Fibroblast of villous mesenchyme (primary cell): ENCODE measurements at places on chromosomes 4 and X. TPM values are rescaled to one million over a fixed set of nuclear protein-coding genes. Genes with fewer than 3 reads are reported as not detected.

DNA sequence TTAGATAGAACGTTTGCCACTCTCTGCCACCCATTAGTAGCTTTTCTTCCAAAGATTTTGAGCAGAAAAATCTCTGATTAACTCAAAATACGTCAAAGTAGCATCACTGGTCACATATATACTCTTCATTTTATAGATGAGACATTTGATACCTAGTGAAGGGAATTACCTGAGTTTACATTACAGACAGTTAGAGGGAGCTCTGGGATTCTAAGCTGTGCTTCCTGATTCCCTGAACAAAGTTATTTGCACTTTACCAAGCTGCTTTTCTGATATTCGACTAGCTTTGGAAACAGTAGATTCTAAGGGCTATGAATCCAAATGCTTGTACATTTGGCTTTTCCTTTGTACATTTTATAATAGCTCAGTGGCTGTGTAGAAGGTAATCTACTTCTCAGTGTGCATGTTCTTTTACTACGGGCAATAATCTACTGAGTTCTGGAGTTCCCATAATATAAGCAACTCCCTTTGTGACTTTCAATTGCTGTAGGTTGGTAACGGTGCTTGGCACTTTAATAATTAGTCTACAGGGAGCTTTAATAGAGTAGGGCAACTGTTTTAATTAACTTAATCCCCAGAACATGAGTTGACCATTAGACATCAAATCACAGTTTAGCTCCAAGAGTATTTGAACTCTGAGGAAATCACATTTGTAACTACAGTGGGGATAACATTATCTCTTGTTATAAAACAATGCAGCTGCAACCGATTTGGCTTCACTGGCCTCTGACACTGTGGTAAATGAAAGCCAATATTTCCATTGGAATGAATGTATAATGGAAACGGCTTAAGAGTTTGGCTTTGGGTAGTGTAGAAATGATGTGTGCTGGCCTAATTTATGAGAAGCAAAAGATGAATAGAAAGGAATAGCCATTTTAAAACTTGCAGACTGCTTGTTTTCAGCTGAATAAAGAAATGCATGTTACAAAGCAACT lies 1602.4 kb downstream of the STIM2 start:
- no peak for DNase-seq

The QRFPR gene
- not detected in 2 replicates for total RNA-seq

DNA sequence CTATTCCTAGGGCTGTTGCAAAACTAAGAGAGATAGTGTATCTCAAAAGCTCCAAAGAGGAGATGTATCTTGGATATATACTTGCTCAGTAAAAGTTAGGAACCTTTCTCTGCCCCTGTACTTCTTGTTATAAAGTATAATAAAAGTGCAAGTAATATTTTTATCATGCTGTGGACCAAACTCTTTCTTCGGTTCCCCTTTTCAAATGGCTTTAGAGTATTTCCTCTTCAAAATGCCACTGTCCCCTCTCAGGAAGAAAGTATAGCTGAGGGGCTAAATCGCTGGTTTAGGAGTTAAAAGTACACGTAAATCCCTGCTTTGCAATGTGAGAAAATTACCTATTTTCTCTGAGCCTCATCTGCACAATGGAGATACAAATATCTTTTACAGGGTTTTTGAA lies 169.1 kb upstream of the FTHL17 start:
- no peak for DNase-seq

The EMCN gene
- total RNA-seq: not detected in 2 replicates

The SLC38A5 gene
- total RNA-seq: 4.2 and 12.5 TPM in 2 replicates

GRCh38 chr4:124389591-124389990 lies 322.9 kb downstream of the ANKRD50 start:
- no peak for DNase-seq

DNA sequence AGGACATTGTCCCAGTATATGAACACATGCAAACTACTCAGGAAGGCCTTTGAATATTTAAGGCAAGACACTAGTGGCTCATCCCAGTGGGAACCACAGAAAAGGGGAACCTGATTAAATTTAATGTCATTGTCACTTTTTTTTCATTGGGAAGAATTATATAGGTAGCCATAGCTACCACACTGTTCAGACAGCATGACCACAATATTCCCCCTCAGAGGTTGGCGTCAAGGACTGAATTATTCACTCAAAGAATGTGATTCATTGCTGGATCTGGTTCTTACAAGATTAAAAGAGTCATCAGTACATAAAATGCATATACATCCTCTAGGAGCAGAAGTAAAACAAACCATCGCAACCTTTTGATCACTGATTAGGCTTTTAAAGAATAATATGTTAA lies 92.0 kb upstream of the SMARCAD1 start:
- DNase-seq: no peak

The DCAF4L1 gene
- total RNA-seq: under 0.01 TPM in 2 replicates

DNA sequence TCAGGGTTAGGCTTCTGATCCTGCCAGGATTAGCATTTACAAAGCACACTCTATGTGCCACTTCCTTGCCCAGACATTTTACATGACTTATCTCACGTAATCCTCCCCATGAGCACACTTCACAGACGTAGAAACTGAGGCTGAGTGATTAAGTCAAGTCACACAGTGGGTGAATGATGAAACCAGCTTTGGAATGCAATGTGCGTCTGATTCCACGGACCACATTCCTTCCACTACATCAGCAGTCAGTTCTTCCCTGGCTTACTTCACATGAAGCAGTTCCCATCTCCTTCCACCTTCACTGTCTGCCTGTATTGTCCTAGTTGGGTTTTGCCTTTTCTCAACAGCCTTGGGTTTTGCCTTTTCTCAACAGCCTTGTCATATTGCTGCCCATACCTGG lies 134.3 kb upstream of the PPARGC1A start:
- peak; percentile 71 for DNase-seq

The ZRSR2 gene
- total RNA-seq: 4.8 and 5.6 TPM in 2 replicates

DNA sequence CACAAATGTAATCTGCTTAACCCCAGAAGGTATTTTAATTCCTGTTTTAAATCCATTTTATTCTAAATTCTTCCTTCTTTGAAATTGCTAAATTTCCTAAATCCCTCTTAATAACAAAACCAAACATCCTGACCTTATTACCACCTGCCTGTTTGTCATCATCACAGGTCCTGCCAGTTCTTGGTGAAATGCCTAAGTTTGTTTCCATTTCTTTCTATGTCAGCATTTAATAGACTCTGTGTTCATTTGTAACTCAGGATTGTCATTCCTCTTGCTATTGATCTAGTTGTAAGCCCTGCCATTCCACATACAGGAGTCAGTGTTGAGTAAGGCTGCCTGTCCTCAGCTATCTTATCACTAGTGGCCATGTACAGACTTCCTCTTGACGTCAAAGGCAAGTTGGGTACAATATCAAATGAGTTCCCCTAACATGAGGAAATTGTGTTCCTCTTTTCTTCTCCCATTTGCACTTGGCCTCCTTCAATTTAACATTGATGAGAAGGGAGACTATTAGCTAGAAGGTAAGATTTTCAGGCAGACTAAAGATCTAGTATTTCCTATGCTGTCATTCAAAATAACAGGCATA lies 440.1 kb downstream of the AFF2 start:
- DNase-seq: peak; percentile 27

GRCh38 chrX:106894392-106894909 lies 8.7 kb downstream of the RIPPLY1 start:
- DNase-seq: peak; percentile 75

DNA sequence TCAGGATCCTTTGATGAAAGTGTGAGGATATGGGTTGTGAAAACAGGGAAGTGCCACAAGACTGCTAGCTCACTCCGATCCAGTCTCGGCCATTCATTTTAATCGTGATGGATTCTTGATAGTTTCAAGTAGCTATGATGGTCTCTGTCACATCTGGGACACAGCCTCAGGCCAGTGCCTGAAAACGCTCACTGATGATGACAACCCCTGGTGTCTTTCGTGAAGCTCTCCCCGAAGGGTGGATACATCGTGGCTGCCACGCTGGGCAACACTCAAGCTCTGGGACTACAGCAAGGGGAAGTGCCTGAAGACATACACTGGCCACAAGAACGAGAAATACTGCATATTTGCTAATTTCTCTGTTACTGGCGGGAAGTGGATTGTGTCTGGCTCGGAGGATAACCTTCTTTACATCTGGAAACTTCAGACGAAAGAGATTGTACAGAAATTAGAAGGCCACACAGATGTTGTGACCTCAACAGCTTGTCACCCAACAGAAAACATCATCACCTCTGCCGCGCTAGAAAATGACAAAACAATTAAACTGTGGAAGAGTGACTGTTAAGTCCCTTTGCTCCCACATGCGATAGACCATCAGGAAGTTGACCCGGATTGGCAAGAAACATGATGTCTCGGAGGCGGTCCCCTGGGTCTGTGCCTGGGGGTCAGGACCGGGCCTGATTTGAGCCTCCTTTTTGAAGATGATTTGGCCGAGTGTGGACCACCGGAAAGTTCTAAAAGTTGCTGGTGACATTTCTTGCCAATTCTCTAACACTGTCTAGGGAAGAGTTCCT lies 22.2 kb downstream of the LIAS start:
- no peak for DNase-seq

DNA sequence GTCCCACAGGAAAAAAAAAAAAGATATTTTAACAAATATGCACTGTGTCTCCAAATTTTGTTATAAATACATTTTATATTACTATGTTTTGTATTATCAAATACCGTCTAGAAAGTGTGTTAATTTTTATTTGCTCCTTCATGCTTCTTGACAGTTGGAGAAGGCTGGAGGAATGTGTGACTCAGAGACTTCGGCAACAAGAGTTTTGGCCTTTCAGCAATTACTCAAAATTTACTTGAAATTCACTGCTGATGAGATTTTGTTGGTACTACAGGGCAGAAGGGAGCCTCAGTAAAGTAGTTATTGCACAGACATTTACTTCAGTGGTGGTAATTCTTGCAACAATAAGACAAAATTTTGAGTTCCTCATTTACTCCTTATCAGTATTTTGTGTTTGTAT lies 2164.0 kb downstream of the PCDH7 start:
- DNase-seq: peak; percentile 2

The PABPC1L2A gene
- total RNA-seq: not detected in 2 replicates

- DNase-seq: peak; percentile 77
These were observed 3.2 kb downstream of the EFNB1 start for GRCh38 chrX:68832101-68832416.

DNA sequence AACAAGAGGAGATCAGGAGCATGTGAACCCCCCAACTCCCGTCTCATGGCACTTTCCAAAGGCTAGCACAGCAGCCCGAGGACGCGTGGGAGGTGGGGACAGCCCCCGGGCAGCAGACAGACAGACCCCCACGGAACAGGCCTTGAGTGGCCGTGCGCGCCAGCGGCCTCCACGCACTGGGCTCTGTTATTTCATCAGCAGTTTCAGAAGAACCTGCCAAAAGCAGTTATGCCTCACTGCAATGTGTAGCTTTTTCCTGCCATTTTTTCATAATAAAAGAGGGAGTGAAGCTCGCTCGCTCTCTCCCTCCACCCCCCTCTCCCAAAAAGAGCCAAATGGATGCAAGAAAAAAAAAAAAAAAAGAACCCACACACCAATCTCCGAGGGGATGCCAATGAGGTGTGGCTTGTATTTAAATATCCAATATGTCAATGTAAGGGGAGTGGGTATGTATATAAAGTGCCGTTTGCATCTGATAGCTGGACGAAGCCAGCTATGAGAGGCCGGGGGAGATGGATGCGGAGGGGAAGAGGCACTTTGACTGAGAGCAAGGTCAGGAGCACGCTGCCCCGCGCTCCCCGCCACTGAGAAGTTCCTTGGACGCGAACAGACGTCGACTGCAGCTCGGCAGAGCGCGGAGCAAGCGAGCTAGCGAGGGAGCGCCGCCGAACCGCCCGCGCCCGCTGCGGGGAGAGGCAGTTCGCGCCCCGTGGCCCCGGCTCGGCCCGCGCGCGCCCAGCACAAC lies at the start of gene FGF16:
Gene FGF16 (plus strand): TSS at position 482 of the 745 bp plus-strand sequence. CDS start 286 bp downstream, outside the sequence.
- DNase-seq: peak; percentile 3

DNA sequence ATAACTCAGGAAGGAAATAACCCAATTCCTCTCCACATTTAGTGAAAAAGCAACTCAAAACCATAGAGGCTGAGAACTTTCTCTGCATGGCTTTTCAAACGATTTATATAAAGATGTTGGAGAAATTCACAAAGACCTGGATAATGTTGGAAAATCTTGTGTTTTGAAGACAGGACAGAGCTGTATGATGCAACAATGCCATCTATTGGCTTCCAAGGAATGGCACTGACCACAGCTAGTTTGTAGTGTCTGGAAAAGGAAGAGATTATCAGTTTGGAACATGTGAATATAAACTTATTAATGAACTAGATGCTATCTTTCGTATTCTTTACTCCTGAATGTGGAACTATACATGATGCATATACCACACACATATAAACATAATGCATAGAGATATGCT lies 503.6 kb downstream of the IL1RAPL1 start:
- peak; percentile 13 for DNase-seq

- no peak for DNase-seq
These were observed 336.2 kb downstream of the SLC7A11 start for GRCh38 chr4:137905930-137906329.

The NAA11 gene
- total RNA-seq: 0.97 TPM in 1 of 2 replicates, not detected in the other

GRCh38 chrX:2508648-2509335 lies 8.0 kb upstream of the DHRSX start:
- DNase-seq: no peak

GRCh38 chrX:15989716-15990115 lies 133.6 kb upstream of the GRPR start:
- DNase-seq: no peak

DNA sequence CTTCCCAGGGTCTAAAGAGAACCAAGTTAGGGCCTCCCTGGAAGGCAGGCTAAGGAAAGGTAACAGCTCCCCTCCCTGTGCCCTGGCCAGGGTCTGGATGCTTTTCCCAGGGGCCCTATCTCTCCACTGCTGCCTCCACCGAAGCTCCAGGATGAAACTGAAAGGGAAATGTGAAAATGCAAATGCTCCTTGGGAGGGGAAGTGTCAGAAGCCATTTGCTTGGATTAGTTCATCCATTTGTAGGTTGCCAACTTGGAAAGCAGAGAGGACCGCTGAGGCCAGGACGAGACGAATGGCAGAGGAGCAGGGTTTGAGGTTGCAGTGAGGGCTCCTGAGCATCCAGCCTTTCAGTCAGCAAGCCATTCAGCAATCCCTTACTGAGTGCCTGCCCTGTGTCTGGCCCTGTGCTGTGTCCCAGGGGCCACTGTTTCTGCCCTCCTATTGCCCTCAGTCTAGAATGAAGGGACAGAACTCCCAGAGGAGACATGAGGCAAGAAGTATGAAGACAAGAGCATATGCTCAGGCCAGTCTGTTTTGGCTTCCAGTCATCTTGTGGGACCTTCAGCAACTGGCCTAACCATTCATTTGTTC lies 45.9 kb upstream of the PGRMC1 start:
- no peak for DNase-seq

GRCh38 chrX:35842674-35843073 lies 44.5 kb downstream of the MAGEB16 start:
- no peak for DNase-seq

- peak; percentile 77 for DNase-seq
These were observed 106.7 kb upstream of the PRKX start for GRCh38 chrX:3820167-3820566.

GRCh38 chr4:135204311-135204710 lies 1002.7 kb upstream of the PABPC4L start:
- DNase-seq: no peak

DNA sequence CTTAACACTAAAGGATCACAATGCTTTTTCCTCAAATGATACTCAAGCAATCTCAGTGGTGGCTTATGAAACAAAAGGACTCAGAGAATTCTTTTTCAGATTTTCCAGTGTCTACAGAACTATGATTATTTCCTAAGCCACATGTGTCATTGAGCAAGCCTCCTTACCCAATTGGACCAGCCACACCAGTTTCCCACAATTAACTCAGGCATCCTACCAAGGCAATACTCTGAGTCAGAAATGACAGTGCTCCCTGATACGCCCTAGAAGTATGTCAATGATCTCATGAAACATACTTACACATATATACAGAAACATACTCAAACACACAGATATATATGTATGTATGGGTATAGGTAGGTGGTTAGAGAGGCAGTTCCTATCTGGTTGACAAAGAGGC lies 4.8 kb downstream of the ADAMTS3 start:
- peak; percentile 17 for DNase-seq
